ENCODE measurements at places on chromosomes 2 and 18.

GRCh38 chr2:29423061-29423666 is 307.9 kb downstream of the CLIP4 start:
- DNase-seq: no peak

- no peak for DNase-seq
These were observed 174.1 kb downstream of the NYAP2 start for GRCh38 chr2:225573603-225574002.

DNA sequence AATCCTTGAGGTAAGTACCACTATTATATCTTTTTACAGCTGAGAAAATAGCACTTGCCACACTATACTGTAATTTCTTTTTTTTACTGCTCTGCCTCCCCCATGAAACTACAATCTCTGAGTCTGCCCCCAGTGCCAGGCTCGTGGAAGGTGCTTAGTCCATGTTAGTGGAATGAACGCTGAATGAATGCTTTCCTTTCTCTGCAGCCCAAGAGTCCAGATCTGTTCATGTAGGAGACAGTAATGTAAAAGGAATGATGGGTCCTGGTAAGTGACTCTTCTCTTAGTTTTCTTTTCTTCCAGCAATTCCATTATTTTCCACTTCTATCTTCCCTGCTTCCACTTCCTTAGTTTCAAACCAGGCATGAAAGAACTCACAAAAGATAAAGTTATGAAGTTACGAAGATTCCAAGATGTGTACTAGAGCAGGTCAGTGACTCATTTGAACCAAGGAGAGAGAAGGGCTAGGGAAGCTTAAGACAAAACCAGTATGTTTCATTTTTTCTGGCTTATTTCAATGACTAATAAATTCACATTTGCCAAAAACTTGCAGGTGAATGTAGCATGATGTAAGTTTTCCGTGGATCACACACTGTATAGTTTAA is 46.0 kb downstream of the ARHGEF33 start:
- DNase-seq: peak; percentile 62

GRCh38 chr2:37284381-37284780 is 40.3 kb downstream of the PRKD3 start:
- peak; percentile 41 for DNase-seq

DNA sequence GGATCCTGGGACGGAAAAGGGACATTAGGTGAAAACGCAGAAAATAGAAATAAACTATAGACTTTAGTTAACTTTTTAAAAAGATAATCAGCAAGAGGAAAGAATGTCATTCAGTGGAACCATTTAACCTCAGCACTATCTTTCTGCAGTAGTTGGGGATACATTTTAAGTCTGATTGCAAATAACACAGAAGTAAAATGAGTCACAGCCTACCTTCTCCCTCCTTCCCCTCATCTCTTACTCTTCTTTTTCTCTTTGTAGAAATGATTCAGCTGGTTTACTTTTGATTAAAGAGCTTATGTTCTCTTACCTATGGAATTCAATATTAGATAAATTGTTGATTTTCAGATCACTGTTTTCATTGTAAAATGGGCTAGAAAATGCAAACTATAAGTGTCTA is 171.2 kb downstream of the FAM210A start:
- DNase-seq: no peak

DNA sequence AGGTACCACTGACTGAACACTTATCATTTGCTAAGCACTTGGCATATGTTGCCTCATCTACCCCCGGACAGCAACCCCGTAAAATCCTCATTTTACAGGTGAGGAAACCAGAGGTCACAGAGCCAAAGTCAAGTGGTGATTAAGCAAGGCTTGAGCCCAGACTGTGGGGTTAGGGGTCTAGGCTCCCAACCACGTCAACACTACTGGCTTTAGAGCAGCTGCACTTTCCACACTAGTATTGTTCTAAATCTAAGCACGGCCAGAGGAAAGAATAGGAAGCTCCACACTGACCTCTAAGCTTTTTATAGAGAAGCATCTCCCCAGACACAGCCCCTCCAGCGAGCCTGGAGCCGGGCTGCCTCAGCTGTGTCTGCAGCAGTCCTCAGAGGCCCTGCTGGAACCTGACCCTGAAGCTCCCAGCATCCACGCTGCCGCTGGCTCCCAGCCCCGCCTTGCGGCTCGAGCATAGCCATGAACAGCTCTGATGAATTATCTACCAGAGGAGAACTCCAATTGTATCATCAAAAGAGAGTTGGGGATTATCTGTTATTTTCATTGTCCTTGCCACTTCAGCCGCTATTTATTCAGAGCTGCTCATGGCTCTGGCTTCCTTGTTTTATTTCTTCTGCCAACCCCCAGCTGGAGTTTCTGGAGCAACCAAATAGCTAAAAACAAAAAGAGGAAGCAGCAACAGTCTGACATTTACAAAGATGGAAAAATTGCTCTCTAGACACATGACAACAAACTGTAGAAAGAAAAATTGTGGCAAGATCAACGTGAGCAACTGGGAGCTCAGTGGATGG is 62.2 kb upstream of the RTN4 start:
- peak; percentile 70 for DNase-seq

DNA sequence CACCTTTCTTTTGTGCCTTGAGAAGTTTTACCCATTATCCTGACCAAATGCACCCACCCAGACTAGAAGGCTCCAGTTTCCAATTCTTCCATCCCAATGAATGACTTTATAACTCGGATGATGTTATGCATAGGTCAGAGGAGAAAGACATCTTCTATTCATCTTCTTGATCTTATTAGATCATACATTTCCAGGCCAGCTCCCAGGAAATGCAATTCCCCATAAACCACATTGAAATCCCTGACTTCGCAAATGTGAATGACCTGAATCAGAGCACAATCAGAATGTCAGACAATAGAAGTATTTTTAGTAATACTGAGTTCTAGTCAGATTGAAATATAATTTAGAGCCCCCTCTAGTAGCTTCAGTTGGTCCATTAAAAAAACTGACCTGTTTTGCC is 62.9 kb downstream of the NYAP2 start:
- no peak for DNase-seq

DNA sequence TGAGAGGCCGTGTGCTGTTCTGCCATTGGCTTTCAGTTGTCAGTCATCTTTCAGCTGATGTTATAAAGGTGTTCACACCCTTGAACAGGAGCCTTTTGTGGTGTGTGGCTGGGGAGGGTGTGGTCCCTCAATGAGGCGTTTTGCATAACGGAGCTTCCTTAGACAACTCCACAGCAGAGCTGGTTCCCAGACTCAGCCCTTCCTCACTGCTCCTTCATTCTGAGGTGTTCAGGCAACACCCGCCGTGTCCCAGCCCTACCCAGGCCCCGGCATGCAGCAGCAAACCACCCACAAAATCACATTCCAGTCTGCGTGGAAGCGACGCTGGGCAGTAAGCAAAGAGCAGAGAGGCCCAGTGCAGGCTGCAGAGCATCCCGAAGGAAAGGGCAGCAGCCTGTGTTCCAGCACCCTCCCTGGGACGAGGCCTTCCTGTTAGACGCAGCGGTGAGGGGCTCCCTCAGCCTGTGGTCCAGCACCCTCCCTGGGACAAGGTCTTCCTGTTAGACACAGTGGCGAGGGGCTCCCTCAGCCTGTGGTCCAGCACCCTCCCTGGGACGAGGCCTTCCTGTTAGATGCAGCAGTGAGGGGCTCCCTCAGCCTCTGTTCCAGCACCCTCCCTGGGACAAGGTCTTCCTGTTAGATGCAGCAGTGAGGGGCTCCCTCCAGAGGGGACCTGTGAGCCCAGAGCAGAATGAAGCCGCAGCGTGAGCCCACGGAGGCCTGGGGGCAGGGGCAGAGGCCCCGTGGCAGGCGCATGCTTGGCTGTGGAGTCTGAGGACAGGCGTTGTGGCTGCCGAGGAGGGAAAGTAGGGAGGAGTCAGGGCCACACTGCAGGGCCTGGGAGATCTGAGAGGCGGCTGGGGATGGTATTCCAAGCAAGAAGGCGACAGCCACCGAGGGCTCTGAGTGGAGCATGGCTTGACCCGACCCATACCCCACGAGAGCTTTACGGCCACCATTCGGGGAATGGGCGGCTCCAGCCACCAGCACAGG is 201.8 kb upstream of the HDAC4 start:
- DNase-seq: no peak

DNA sequence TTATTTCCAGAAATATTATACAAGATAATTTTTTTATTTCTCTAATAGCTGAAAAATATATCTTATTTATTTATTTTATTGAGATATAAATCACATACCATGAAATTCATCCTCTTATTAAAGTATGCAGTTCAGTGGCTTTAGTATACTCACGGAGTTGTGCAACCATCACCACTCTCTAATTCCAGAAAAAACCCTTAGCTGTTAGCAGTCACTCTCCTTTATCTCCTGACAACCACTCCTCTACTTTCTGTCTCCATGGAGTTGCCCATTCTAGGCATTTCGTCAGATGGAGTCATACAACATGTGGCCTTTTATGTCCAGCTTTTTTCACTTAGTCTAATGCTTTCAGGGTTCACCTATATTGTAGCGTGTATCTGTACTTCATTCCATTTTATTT is 66.5 kb downstream of the TCF7L1 start:
- DNase-seq: peak; percentile 53

DNA sequence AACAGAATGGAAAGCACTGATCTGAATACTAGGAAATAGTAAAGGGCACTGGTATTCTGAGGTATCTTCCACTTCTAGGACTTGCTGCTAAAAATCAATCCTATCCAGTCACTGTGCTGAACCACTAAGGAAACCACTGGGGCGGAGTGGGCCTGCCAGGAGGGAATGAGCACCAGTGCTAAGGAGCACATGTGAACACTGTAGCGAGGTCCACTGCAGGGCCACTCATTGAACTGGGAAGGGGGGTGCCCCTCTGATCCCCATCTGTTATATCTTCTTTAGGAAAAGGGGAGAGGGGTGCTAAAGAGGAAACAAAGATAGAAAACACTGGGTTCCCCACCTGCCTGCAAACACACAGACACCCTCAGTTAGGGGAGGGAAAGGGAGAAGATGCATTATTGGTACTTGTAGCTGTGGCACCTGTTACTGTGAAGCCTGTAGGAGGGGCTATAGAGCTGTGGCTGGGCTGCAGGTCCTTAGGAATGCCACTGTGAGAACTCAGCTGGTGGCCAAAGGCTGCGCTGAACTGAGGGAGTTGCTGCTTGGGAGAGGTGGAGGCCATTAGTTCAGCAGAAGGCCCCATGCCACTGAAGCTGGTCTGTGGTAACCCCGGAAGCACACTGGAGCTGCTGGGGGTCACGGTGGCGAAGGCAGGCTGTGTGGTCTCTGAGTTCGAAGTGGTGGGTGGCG is 81.8 kb downstream of the INO80D start:
- no peak for DNase-seq

GRCh38 chr18:23067236-23067635 is 68.0 kb upstream of the CABLES1 start:
- DNase-seq: peak; percentile 65

DNA sequence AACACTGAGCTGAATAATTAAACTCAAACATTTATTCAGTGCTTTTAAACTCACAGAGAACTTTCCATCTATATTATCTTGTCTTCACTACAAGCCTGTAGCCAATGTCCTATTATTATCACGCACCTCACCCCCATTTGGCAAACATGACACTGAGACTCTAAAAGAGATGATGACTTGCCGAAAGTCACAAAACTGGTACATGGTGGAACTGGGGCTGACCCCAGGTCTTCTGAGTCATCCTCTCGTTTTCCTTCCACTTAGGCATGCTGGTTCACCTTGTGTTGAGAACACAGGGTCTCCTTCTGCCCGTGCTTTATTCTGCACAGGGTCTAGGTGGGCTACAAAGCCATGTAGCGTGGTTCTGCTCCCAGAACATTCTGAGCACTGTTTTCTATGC is 230.0 kb upstream of the MGAT5 start:
- no peak for DNase-seq

GRCh38 chr2:240500561-240501423 is 57.0 kb downstream of the ANKMY1 start:
- DNase-seq: no peak

- DNase-seq: peak; percentile 21
These were observed 9.4 kb upstream of the RAPGEF4 start for GRCh38 chr2:172726172-172726735.

DNA sequence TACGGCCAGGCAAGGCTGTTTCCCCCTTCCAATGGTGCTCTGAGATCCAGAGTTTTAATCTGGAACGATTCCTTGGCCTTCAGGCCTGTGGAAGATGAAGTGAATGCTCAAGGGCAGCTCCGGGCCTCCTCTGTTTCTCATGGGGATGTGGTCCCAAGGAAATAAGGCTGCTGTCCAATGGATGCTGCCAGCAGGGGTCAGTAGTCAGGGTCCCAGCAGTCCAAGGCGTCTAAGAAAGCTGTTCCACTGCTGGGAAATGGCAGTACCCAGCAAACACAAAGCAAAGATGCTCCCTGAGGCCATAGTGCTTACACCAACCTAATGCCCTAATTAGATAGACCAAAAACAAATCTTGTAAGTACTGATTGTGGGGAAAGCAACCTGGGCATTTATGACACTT is 12.5 kb downstream of the NMS start:
- DNase-seq: no peak

DNA sequence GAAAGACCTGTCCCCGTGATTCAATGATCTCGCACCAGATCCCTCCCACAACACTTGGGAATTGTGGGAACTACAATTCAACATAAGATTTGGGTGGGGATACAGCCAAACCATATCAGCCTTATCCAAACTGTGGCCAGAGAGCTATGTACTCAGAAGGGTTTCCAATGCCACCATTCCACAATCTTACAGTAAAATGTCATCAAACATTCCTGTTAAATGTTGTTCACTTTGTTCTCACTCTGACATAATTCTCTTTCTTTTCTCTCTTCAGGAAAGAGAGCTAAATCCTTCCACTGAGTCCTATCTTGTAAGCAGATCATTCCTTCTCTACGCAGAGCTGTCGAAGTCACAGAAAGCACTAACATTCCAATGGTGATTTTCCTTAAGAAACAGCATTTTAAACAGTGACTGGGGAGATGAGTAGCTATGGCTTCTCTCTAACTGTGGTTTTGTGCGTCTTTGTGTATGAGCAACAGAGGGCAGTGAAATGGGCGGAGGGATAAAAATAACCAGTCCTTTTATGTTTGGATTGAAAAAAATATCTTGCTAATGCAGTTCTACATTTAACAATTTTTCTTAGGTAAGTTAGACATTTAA is 684.7 kb downstream of the EPHA4 start:
- DNase-seq: peak; percentile 30

DNA sequence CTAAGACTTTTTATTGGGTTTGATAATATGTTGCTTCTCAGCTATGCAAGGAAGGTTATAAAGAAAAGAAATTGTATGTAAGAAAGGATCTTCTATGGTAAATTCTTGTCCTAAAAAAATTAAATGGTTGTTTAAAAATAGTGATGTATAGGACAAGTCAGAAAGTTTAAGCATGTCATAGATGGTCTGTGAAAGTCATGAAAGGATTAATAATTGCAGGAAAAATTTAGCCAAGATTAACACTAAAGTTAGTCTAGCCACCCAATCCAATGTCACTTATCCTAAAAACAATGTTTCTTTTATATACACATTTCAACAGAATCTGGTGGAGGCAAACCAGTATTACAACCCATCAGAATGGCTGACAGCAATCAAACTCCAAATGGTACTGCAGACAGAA is 1046.7 kb upstream of the SLC39A10 start:
- DNase-seq: no peak

Measured in fibroblast of skin of right biceps (primary cell).